SJCRH30 (cell line): ENCODE measurements at places on chromosomes 7 and 10.

- DNase-seq, result peak; percentile 46
Measured at GRCh38 chr7:30799206-30799975, 28.2 kb downstream of the MINDY4 start.

DNA sequence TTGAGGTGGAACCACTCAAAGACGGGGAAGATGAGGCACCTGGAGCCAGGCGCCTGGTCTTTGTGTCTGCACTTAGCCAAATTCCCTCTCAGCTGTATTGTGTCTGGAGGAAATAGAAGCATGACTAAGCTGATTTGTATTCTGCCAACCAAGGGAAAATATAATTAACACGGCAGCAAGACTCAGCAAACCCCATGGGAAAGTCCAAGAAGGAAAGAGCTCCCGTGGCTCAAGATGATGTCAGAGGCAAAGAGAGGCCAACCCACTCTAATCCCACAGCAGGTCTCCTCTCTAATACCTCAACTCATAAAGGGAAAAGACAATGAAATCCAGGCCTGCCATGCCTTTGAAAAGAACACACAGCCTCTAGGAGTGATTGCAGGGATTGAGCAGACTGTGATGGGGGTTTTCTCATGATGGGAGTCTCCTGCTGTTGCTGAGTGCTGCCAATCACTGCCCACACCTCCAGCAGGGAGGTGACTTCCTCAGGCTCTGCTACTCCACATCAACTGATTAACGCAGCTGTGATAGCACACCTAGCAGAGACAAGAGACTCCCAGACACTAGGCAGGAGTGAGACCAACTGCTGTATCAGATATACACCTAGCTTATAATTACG, 255.5 kb upstream of the C7orf33 start:
- DNase-seq, result no peak

DNA sequence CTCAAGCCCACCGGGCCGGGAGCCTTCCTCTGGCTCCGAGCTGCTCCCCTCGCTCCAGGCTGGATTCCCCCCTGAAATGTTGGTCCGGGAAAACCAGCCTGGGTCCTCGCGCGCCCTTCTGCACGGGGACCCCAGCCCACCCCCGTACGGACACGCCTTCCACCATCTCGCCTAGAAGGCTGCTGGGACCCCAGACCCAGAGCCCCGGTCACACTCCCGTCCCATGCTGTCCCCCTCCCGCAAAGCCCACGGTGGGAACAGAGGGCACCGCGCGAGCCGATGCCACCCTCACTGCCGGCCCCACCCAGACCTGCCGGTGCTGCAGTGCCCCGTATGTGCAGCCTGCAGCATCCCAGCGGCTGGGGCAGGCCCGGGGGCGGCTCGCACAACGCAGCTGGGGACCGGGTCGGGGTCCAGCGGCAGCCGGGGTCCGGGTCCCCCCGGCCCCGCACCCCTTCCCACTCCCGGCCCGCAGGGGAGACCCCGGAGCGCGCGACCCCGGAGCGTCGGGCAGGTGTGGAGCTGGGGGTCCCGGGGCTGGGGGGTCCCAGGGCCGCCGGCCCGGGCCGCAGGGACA, 871 bp downstream of the SPOCK2 start:
- no peak for DNase-seq

DNA sequence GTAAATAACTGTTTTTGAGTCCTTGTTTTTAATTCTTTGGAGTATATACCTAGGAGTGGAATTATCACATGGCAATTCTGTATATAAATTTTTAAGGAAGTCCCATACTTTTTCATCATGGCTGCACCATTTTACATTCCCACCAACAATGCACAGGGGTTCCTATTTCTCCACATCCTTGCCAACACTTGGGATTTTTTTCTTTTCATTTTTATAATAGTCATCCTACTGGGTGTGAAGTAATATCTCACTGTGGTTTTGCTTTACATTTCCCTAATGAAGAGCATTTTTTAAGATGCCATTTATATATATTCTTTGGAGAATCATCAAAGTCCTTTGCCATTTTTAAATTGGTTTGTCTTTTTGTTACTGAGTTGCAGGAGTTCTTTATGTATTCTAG, 89.7 kb downstream of the ARID5B start:
- no peak for DNase-seq

DNA sequence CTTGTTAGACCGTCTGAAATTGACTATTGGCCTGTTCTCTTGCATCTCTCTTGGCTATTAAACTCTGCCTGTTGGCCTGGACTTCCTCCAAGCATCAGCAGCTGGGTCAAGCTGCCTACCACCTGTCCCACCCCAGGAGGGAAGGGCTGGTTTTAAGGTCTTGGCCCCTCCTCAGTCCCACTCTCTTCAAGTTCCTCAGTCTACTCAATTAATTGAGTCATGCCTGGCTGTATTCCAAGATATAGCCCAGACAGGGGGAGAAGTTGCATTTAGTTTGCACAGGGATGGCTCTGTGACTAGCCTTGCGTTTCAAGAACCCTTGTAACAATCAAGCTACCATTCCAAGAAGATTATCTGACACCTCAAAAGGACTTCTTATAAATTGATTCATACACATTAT, 113.8 kb upstream of the GLI3 start:
- DNase-seq, result peak; percentile 78

- DNase-seq, result no peak
Measured at GRCh38 chr10:125232841-125233240, 72.5 kb upstream of the CTBP2 start.

GRCh38 chr7:7156663-7157062, 25.7 kb upstream of the C1GALT1 start:
- no peak for DNase-seq

DNA sequence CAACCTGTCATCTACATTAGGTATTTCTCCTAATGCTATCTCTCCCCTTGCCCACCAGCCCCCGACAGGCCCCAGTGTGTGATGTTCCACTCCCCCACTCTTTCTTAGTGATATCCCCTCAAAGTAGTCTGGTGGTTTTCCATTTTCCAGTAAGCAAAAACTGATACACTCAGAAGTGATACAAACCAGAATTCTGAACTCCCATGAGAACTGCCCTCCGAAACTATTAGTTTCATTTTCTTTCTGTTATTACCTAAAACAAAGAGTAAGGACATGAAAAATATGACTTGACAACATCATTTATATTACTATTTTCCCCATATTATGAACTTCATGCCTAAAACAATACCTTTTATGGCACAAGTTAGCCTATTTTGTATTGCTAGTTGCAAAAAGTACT, 175.0 kb downstream of the OTUD1 start:
- no peak for DNase-seq

DNA sequence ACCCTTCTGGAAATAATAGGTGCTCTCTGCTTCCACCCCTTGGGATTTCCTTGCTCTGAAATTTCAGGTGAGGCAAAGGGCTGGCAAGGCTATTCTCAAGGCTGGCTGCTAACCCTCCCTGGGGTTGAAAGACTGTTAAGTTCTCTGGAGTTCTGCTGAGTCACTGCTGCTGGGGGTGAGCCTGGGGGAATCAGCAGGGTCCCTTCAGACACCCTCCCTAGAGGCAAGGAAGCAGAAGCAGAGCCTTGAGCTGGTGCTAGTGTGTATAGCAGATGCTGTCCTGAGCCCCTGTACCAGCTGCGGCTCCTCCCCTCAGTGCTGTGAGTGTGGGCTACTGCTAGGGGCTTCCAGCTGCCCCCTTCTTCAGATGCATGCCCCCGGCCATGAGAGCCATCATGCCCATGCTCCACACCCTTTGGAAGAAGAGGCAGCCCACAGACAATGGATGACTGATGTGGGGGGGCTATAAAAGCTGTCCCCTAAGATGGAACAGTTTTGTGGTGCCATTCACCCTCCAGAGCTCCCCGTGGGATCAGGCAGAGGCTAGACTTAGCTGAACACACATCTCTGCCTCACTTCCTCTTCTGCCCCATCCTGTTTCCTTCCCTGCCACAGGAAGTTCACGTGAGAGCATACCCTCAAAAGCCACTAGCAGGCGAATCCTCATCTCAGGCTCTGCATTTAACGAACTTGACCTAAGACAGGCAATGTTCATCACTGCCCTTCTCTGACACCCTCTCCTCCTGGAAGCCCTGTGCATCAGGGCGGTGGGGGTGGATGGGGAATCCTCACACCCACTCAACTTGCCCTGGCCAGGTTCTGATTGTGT, 91.8 kb downstream of the SH3PXD2A start:
- DNase-seq, result no peak

DNA sequence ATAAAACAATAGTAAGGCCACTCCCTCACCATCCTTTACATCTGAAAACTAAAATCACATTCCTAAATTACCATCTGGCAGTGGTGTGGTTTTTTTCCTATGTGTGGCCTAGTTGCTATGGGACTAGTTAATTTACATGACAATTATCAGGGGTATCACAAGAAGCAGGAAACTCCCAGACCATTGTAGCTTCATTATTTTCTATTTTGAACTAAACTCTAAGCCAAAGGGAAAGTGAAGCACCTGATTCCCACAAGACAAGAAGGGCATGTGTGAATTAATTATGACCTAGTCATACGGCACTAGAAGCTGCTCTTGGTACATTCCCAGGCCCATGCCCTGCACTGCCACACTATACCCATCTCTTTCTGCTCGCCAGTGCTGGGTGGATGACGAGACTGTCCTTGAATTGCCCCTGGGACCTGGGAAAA, 103.4 kb downstream of the ATXN7L1 start:
- no peak for DNase-seq

DNA sequence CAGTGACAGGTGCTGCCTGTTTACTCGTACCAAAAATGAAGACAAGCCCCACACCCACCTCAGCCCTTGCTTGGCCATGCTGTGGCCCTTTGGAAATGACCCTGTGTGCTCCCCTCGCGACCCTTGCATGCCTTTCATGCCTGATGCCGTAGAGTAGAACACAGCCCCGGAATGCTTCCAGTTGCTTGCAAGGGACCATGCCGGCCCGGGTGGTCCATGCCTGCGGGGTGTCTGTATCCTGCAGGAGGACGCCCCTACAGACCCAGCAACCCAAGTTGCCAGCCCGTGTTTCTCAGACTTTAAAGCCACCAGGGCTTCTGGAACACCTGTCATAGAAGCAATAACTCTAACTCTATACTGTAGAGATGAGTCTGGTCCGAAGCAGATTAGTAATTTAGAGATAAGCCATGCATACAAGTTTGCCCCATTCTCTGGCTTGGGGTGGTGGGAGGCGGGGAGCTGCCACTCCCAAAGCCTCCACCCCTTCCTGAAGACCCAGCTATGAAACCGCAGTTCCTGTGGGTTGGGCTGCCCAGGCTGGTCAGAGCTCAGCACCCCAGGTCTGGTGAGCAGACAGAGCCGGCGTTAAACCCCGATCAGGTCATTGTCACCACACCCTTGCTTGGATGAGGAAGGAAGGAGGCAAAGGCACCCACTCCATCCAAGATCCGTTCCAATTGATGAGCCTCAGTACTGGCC, 143.5 kb downstream of the ADCY1 start:
- DNase-seq, result no peak

DNA sequence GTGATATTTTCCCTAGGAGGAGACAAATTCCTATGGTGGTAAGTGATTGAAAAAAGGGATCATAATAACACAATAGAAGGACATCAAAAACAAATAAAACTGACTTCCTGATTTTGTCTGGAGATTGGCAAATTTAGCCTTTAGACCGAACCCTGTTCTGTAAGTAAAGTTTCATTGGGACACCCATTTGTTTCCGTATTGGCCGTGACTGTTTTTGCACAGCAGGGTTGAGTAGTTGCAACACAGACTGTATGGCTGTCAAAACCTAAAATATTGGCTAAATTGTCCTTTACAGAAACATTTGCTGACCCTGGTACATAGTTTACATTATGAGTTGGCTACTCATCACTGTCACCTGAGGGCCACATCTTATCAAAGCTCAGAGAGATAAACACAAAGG, 168.6 kb downstream of the PRKCQ start:
- no peak for DNase-seq

DNA sequence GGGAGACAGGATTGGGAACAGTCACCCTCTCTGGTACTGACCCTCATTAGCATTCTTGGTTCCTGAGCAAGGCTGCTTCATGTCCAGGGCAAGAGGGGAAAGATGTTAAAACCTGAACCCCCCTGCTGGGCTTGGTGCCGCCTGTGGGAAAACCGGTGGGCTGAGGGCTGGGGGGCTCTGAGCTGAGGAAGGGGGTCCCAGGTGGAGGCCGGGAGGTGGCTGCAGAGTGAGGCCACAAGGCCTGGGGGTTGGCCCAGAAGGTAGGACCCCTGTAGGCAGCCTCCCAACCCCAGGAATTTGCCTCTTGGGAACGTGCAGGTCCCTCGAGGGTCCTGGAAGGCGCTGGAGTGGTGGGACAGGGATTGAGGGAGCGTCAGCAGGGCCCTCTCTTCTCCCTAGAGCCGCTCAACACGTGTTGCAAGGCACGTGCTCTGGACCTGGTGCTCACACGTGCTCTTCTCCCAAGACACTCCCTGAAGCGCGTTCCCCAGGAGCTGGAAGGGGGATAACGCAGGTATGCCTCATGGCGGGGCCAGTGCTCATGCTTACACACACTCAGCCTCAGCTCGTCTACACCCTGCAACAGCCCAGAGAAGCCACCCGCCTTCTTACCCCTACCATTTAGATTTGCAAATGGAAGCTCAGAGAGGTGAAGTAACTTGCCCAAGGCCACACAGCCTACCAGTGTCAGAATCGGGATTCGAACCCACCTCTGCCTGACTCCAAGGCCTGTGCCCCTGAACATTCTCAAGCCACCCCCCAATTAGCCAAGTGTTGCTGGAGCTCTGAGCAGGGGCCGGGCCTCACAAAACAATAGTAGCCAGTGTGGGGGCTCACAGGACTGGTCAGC, 64.4 kb downstream of the LHPP start:
- DNase-seq, result no peak

- DNase-seq, result no peak
Measured at GRCh38 chr7:149790754-149791360, 17.5 kb upstream of the ZNF467 start.

GRCh38 chr10:123706236-123706635, 40.1 kb downstream of the GPR26 start:
- DNase-seq, result no peak

DNA sequence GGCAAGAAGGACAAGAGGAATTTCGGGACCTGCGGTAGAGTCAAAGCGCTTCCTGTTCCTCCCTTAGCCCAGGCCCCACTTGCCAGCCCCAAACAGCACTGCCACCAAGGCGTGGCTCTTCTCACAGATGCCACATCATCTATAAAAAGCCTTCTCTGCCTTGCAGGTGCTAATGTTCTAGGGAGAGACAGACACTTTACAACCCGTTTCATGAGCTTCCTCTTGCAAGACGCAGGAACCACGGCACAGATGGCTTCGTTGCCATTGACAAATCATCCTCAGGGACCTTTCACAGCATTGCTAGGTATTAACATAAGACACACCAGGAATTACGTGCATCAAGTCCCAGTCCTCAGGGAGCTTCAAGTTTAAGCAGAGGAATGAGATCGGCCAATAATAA, 180.9 kb downstream of the JCAD start:
- no peak for DNase-seq

- no peak for DNase-seq
Measured at GRCh38 chr10:11646450-11646849, 35.0 kb upstream of the USP6NL start.

GRCh38 chr7:26195867-26196657, 4.5 kb downstream of the HNRNPA2B1 start:
- no peak for DNase-seq
